ENCODE measurements at places on chromosomes 11 and 22.

GRCh38 chr11:69131644-69132300, 24.0 kb upstream of the SMIM38 start:
- DNase-seq = peak; percentile 63

- no peak for DNase-seq
Observed at GRCh38 chr11:117816846-117817367, 7.6 kb downstream of the FXYD2 start.

- DNase-seq = no peak
Observed at GRCh38 chr22:49760280-49760629, 67.4 kb downstream of the BRD1 start.

DNA sequence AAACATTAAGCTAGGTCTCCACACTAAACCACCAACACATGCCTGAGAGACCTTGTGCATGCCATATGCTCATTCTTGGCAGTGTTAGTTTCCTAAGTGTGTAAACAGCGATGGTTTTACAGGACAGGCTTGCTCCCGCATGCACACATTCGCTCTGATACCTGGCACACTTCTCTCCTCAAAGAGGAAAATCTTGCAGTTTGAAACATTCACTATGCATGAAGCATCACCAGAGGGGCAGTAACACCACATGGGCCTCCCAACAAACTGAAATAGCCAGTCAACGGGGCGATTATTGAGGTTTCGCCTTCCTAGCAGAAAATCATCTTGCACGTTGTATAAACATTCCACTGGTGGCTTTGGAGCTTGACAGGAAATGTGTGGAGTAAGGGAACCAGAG, 52.6 kb downstream of the ABTB2 start:
- DNase-seq = no peak

DNA sequence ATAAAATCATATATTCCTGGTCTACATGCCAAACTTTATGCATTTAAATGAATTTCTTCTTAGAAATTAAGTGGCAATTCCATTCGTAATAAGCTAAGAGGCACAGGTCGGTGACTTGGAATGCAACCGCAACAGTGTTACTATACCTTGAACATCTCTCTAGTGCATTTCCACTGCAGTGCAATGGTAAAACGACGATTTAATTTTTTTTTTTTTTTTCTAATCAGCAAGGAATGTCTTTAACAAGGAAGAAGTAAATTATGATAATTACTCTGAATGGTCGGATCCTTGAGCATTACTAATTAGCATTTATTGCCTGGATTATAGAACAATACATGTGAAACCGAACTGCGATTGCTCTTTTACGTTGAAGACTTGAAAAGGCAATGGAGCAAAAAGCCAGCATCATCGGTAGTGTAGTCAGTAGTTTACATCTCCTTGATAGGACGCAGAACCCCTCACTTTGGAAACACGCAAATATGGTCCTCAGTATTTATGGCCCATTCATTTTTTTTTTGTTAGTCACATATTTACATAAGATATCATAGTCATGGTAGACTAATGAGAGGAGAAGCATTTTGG, 20.2 kb downstream of the BLID start:
- peak; percentile 88 for DNase-seq

DNA sequence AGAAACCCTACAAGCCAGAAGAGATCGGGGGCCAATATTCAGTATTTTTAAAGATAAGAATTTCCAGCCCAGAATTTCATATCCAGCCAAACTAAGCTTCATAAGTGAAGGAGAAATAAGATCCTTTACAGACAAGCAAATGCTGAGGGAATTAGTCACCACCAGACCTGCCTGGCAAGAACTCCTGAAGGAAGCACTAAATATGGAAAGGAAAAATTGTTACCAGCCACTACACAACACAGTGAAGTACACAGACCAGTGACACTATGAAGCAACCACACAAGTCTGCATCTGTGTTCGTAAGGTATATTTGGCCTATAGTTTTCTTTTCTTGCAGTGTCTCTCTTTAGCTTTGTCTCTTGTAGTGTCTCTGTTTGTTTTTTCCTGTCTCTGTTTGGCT, 29.0 kb downstream of the TMEM225 start:
- no peak for DNase-seq

GRCh38 chr11:78575478-78575877, 814 bp upstream of the NARS2 start:
- DNase-seq = no peak
